Germinal center (tissue), 1 donor: ENCODE measurements at places on chromosomes 5 and 9.

DNA sequence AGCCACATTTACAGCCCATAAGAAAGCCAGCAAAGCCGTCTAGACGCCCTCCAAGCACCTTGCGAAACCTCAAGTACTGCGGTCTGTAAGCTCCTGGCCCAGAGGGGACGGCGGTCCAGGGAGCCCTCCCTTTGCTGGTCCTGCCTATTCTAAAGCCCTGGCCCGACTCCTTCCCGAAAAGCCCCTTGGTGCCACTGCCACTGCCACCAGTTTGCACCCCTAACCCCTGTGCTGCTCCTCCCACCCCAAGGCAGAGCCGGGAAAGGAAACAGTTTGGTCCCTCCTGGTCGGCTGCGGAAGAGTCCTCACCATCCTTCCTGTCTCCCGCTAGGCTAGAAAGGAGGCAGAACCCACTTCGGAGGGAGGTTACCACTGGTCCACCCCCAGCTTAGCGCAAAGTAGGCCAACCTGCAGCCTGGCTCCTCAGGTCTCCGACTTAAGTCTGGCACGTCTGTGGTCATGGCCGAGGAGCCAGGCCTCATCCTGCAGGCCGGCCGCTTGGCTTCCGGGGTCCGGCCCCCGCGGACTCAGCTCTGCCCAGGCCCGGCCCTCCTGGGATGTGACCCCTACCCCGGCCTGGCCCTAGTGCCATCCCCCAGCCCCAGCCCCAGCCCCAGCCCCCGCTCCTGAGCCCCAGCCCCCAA lies 916 bp downstream of the TOR1A start:
- DNase-seq = peak; percentile 14

GRCh38 chr5:117679046-117679445 lies 1104.4 kb upstream of the SEMA6A start:
- no peak for DNase-seq

- no peak for DNase-seq
Observed at GRCh38 chr9:3989915-3990314, 310.0 kb downstream of the GLIS3 start.

- no peak for DNase-seq
Observed at GRCh38 chr9:13567833-13568232, 288.3 kb upstream of the MPDZ start.

GRCh38 chr5:119037496-119038215 lies 33.2 kb upstream of the DMXL1 start:
- DNase-seq = no peak

- DNase-seq = no peak
Observed at GRCh38 chr5:68484307-68485068, 268.9 kb downstream of the PIK3R1 start.

GRCh38 chr5:69341520-69342161 lies 9.0 kb upstream of the CCDC125 start:
- no peak for DNase-seq

DNA sequence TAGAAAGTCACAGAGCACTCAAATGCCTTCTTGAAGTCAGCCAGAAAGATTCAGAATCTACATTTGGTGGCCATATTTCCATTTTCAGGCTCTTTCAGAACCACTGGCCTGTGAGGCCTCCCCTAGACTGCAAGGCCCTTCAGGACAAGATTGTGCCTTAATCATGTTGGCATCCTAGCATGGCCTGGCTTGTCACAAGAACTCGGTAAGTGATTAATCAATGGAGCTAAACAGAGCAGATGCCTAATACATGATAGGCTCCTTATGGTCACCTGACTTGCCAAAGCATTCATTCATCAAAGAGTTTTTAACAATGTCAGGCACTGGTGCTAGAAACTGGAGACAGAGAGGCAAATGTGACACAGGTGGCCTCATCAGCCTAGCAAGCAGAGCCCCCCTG lies 70.3 kb downstream of the PGM5 start:
- DNase-seq = no peak

DNA sequence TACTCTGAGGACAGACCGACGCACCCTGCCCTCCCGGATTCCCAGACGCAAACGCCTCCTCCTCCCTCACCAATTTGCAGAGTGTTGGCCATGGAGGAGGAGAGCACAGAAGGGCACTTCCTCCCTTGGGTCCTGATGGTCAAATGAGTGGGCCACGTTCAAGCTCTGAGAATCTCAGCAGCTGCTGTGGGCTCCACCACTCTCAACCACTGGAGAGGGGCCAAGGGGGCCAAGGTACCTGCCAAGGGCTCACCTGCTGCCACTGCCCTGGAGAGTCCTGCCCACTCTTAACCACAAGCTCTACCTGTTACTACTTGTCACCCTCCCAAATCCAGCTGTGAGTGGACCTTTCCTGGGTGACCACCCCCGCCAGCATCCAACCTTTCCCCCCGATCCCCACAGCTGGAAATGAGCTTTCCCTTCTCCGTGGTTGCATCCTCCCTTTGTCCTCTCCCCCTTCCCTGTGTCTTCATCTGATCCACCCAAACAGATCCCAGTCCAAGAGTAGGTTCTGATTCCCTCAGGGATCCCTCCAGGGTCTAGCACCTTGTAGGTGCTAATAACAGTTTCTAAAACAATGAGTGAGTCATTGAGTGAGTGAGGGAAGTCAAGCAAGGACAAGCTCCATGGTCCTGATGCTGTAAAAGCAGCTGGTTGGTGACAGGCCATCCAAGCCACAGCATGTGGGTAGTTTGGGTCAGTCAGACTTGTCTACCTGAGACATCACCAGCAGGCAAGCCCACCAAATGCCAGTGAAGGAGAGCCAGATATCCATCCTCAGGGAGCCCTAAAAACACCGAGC lies 69.7 kb downstream of the FAM114A2 start:
- no peak for DNase-seq

GRCh38 chr5:97097326-97098230 lies 44.8 kb downstream of the LIX1 start:
- no peak for DNase-seq

GRCh38 chr9:110669433-110669832 lies 842 bp downstream of the MUSK start:
- DNase-seq = no peak

- no peak for DNase-seq
Observed at GRCh38 chr5:53095217-53095616, 14.3 kb downstream of the MOCS2 start.

DNA sequence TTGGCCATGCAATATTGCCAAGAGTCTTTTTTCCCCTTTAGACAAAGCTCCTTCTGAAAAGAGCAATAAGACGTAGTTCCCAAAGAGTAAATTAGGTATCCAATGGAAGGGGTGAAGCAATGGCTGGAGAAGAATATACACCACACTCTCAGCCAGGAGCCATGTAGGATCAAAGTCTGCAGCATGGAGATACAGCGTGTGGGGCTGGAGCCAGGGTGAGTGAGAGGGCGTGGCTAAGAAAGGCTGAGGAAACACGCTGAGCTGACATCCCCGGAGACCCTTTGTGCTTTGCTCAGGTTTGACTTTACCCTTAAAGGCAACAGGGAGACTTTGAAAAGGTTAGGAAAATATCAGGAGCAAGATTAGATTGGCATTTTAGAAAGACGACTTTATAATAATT lies 87.1 kb upstream of the ELL2 start:
- DNase-seq = no peak

GRCh38 chr5:157471709-157472108 lies 11.7 kb downstream of the NIPAL4 start:
- peak; percentile 52 for DNase-seq

DNA sequence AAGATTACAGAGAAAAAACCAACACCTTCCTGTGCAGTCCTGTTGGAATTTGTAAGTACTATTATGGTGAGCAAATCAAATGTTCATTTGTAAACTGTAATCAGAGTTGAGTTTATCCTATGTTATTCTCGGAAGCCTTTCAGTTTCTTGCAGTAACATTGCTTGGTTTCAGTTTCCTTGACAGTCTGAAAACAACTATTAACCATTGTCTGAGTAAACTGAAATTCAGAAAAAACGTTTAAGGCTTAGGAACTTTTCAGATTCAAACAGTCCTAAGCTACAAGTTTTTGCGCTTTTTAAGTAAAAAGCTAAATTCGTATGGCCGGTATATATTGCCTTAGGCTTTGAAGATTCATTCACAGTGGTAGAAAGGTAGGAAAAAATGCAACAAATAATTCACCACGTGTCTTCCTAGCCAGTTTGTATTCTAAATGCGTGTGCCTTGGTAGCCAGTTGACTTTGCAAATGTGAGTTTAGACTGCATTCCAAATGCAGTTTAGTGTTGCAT lies 2.5 kb downstream of the GPBP1 start:
- no peak for DNase-seq

- no peak for DNase-seq
Observed at GRCh38 chr9:80664327-80665210, 1024.8 kb downstream of the TLE1 start.

GRCh38 chr5:168301593-168302390 lies 10.3 kb downstream of the WWC1 start:
- DNase-seq = no peak

- DNase-seq = peak; percentile 7
Observed at GRCh38 chr5:152527358-152528052, 122.4 kb upstream of the NMUR2 start.

- no peak for DNase-seq
Observed at GRCh38 chr5:127410959-127411358, 106.5 kb upstream of the PRRC1 start.

DNA sequence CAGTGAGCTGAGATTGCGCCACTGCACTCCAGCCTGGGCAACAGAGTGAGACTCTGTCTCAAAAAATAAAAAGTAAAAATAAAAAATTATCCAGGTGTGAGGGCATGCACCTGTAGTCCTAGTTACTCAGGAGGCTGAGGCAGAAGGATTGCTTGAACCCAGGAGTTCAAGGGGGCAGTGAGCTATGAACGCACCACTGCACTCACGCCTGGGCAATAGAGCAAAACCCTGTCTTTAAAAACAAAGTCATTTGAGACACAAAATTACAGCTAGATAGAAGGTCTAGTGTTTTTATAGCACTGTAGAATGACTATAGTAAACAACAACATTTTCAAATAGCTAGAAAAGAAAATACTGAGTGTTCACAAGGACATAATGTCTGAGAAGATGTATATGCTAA lies 16.4 kb downstream of the IL4 start:
- DNase-seq = no peak

GRCh38 chr9:607417-607816 lies 234.1 kb upstream of the DMRT1 start:
- DNase-seq = no peak

- DNase-seq = no peak
Observed at GRCh38 chr9:87179553-87180340, 232.4 kb upstream of the GAS1 start.

DNA sequence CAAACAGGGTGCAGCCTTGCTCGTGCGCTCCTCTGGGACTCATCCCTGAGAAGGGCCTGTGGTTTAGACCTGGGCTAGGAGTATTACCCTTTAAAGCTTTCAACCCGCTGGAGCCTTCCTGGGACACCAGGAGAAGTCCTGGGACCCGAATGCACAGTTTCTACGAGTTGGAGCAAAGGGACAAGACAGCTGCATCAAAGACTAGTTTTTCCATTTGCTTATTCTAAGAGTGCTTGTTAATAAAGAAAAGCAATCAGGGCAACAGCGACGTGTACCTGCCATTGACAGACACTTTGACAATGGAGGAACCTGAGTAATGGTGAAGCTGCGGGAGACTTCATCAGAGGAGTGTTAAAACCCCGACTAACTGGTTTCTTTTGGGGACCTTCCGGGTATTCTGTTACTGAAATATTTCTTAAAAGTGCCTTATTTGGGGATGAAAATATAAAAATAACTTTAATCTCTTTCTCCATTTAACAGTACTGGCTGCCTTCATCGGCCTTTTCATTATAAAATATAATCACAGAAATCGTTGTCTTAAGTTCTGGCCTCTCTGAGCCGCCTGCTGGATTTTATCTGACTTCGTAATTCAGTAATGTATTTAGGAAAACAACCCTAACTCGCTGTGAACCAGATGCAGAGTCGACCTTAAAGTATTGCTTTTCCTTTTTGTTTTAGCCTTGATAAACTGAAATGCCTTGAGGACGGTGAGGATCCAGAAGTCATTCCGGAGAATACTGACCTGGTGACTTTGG lies 732 bp downstream of the SNAPC3 start:
- DNase-seq = peak; percentile 10

DNA sequence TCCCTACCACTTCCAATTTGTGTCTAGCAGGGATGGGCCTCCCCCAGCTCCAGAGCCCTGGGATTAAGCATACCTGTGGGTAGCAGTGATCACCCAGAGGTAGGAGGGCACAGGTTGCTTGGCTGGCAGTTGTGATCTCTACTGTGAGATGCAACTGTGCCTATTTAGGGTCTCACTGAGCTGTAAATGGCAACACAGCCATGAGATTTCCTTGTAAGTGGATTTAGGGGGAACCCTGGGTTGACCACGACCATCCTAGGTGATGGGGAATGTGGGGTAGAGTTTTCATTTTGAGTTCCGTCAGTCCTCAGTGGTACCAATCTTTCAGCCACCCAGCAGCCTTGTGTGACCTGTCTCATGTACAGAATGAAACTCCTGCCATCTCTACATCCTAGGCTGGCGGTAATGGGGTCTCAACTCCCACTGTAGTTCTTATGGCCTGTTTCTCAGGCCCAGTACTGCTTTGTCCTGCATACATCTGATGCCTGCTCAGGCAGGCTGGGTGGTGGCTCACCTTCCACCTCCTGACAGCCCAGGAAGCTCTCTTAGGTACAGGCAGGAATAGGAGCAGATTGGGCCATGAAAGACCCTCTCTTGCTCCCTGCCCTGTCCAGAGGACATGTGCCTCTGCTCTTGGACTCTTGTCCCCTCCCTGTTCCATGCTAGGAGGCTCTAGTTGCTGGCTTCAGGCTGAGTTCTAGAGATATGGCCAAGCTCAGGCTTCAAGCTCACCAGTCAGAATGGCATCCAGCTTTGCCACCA lies 8.1 kb downstream of the HNRNPAB start:
- DNase-seq = no peak

GRCh38 chr9:87309236-87309635 lies 188.4 kb upstream of the DAPK1 start:
- DNase-seq = no peak

DNA sequence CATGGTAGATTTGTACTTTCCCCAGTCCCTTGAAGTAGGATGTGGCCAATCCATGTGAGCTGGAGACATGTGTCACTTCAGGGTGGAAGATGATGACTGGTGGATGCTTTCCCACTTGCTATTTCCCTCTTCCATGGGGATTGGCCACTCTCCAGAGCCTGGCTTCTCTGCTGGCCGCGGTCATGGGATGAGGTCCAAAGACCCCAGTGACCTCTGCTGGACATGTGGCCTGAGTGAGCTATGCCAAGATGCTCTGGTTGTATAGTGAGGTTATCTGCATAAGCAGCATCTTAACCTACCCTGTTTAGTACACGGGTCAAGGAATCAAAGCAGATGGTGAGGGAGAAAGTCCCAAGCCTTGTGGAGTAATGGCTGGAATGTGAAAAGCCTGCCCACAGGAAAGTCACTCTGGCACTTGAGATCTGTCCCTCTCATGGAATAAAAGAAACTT lies 47.1 kb downstream of the SH3PXD2B start:
- DNase-seq = no peak

DNA sequence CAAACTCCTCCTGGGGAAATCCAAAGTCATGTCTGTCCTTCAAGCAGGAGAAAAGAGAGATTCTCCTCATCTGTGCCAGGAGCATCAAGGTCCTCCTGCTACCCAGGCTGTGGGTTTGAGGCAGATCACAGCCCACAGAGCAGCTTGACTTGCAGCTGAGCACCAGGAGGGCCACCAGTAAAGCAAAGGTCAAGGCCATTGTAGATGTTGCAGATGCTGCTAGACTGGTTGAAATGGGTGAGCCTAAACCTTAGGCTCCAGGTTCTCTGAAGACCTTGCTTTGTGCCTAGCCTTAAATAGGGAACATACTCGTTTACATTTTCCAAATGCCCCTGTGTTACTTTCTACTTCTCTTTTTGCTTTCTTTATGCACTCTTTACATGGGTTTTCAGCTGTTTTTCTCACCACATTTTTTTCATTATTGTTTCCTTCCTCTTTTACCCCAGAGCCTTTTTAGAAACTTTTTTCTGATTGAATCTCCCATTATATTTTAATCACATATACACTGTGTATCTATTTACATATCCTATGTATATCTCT lies at the start of gene IFNA2:
Gene IFNA2 (minus strand): TSS at position 268 of the 540 bp plus-strand sequence. CDS start 69 bp downstream, at position 199.
- DNase-seq = no peak
